ENCODE measurements at places on chromosomes 12 and 14. TPM values are rescaled to one million over a fixed set of nuclear protein-coding genes. Genes with fewer than 3 reads are reported as not detected.

GRCh38 chr12:18805516-18806248 lies 67.8 kb downstream of the CAPZA3 start:
- H3K36me3 ChIP-seq, result no peaks in the 10 kb centered on the region
- H3K27ac ChIP-seq, result no peak overlapping the region
- H3K4me1 ChIP-seq, result no peaks in the 10 kb centered on the region
- no peaks in the 10 kb centered on the region for H3K27me3 ChIP-seq

- peak overlapping the region; percentile 97 for H3K27ac ChIP-seq
- no peaks in the 10 kb centered on the region for H3K36me3 ChIP-seq
- peak overlapping the region; percentile 72 for H3K4me3 ChIP-seq
- peaks cover 71% of the 10 kb centered on the region for H3K4me1 ChIP-seq
- peak; percentile 38 for DNase-seq
Observed at GRCh38 chr14:68633131-68633991, 159.5 kb downstream of the ZFP36L1 start.

DNA sequence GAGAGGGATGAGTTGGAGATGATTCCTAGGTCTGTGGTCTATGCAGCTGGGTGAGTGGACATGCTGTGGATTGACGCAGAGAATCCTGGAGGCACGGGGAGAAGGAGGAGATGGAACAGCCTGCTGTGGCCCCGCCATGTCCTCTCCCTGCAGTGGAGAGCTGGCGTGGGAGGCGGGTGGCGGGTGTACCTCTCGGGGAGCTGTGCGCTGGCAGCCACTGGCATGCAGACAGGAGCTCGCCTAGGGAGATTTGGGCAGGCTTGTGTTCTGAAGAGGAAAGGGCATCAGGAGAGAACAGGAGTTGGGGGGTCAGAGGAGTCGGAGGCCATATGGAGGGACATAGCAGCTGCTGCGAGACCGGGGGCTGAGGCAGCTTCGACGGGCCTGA lies 56.1 kb downstream of the TECPR2 start:
- H3K4me3 ChIP-seq, result no peak overlapping the region
- H3K27me3 ChIP-seq, result no peaks in the 10 kb centered on the region
- peaks cover 4% of the 10 kb centered on the region for H3K36me3 ChIP-seq
- no peak for DNase-seq

DNA sequence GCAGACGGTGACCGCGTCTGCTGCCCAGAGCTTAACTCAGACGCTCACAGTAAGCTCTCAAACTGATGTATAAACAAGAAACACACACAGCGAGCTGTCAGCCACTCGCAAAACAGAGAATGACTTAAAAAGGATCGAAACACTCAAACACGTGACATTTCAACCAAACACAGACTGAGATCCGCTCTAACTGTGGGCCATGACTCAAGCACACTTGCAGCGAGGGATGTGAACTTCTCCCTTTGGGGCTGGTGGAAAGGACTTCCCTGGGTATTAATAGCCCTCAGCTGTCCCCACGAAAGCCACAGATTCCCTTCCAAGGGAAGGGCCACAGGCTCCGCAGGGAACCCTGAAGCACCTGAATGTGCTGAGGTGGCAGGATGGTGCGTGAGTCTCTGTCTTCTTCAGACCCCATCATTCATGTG lies 29.1 kb downstream of the CCDC88C start:
- H3K27me3 ChIP-seq, result no peaks in the 10 kb centered on the region
- H3K36me3 ChIP-seq, result no peaks in the 10 kb centered on the region
- no peak for DNase-seq
- no peak overlapping the region for H3K4me3 ChIP-seq
- no peak overlapping the region for H3K27ac ChIP-seq
- H3K4me1 ChIP-seq, result peaks cover 43% of the 10 kb centered on the region

DNA sequence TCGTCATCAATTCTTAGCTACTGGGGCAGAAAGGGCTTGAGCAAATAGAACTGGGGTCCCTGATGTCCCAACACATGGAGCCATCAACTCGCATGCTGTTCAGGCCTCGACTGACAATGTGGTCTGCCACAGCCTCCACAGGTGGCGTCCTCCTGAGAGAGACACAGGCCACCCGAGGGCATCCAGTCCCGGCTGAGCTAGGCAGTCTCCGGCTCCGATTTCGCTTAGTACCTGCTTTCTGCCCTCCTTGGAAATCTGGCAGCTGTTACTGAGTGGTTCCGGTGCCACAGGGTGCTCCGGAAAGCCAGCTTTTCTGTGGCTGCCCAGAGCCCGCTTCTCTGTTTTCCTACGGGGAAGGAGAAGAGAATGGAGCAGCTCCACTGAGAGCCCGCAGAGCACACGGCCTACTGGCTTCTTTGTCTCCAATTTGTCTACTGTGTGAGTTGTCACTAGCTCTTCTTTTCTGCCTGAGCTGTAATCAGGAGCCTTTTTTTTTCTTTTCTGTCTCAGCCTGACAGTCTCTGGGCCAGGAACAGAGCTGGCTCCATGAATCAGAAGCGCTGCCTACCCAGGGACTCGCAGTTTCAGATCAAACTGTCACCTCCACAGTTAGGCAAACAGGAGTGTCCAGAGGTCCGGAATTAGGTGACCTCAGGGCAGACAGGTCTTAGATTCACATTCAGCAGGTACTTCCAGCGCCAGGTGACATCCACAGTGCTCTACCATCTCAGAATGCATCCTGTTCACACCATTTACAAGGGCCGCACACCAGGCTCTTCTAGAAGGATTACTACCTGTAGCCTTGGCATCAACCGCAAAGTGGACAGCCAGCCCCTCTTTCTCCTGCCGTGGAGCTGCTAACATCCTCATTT lies 73.3 kb downstream of the MOK start:
- H3K27me3 ChIP-seq, result no peaks in the 10 kb centered on the region
- no peak overlapping the region for H3K4me3 ChIP-seq
- H3K4me1 ChIP-seq, result no peaks in the 10 kb centered on the region
- H3K36me3 ChIP-seq, result no peaks in the 10 kb centered on the region

TPPP2 gene
- not detected for total RNA-seq

DLK1 gene
- 4.4 TPM for total RNA-seq

GRCh38 chr12:132702640-132703039 lies 8.0 kb upstream of the PGAM5 start:
- H3K27me3 ChIP-seq, result no peaks in the 10 kb centered on the region
- peaks cover 10% of the 10 kb centered on the region for H3K4me1 ChIP-seq
- H3K27ac ChIP-seq, result no peak overlapping the region
- no peak overlapping the region for H3K4me3 ChIP-seq

DNA sequence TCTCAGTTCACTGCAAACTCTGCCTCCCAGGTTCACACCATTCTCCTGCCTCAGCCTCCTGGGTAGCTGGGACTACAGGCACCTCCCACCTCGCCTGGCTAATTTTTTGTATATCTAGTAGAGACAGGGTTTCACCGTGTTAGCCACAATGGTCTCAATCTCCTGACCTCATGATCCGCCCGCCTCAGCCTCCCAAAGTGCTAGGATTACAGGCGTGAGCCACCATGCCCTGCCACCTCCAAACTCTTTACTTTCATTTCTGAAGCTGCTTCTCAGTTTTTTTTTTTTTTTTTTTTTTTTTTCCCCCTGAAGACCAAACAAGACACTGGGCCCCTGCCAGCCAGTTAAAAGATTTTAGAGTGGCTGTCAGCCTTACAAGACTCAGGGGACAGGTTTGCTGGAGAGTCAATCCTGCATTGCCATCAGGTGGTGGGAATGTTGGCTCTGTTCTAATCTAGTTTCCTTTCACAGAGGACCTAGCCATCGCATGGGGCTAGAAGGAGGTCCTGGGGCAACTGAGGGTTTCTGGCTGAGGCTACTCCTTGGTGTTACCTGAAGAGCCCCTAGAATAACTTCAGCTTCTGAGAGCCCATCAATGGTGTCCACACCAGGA lies 37.4 kb upstream of the HIGD1C start:
- no peak for DNase-seq
- H3K27me3 ChIP-seq, result no peaks in the 10 kb centered on the region
- no peak overlapping the region for H3K27ac ChIP-seq
- H3K36me3 ChIP-seq, result peaks cover 31% of the 10 kb centered on the region

AKAP5 gene
- total RNA-seq, result 1.3 TPM

GRCh38 chr14:85122690-85123089 lies 407.3 kb upstream of the FLRT2 start:
- peaks cover 3% of the 10 kb centered on the region for H3K4me1 ChIP-seq
- no peaks in the 10 kb centered on the region for H3K36me3 ChIP-seq
- H3K4me3 ChIP-seq, result no peak overlapping the region
- no peaks in the 10 kb centered on the region for H3K27me3 ChIP-seq

ALDH1L2 gene
- 4.2 TPM for total RNA-seq

DNA sequence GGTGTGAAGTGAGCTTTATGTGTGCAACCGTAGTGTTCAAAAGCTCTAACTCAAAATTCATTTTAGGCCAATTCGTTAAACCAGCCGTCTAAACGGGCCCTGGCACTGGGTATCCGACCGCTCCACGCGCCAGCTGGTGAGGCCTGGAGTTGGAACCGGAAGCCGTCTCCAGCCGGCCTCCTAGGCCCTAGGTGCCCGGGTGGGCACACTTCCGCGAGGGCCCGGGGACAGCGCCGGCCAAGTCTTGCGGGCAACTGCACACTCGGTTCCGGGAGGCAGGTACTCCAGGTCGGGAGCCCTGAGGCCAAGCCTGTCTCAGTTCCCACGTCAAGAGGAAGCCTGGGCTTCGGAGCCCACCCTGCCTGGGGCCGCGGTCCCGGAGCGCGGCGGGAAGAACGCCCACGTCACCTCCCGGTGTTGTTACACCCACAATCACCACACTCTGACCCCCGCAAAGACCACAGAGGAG lies 16.2 kb downstream of the OTX2 start:
- H3K4me3 ChIP-seq, result no peak overlapping the region
- H3K4me1 ChIP-seq, result no peaks in the 10 kb centered on the region
- no peak overlapping the region for H3K27ac ChIP-seq
- DNase-seq, result no peak
- H3K27me3 ChIP-seq, result peaks cover 94% of the 10 kb centered on the region

TMEM19 gene
- 27.0 TPM for total RNA-seq

DNA sequence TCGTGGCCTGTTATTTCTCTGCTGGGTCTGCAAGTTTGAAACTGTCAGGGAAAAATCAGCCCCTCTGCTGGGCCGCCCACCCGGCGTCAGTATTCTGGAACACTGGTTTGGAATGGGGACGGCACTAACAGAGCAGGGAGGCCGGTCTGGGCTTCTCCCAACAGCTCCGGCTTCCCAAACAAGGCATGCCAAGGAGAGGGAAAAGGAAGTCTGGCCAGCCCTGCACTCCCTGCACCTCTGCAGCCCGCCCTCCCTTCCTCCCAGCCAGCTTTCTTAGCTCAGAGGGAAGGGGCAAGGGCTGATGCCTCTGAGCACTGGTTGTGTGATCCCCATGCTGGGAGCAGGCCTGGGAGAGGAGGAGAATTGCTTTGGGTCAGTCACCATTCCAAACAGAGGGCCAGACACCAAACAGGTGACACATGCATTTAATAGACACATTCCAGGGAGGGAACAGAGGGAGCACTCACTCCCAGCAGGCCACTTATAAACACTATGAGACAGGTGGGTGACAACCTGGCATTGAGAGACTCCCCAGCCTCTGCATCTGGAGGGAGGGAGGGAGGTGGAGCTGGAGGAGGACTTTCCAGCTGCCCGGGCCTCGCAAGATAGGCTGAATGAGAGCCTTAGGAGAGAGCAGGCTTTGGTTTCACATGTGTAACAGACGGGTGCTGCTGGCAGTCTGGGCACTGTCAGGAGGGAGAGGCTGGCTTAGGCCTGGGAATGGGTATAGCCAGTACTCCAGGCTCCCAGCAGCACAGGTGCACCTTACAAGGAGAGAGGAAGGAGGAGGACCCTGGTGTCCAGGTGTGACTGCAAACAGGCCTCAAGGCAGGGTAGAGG lies 10.3 kb downstream of the KRT75 start:
- no peak overlapping the region for H3K27ac ChIP-seq
- H3K4me3 ChIP-seq, result no peak overlapping the region
- no peaks in the 10 kb centered on the region for H3K36me3 ChIP-seq
- peaks cover 13% of the 10 kb centered on the region for H3K27me3 ChIP-seq
- DNase-seq, result no peak

GRCh38 chr12:50057896-50058670 lies 687 bp downstream of the ASIC1 start:
- H3K4me3 ChIP-seq, result peak overlapping the region; percentile 82
- peaks cover 26% of the 10 kb centered on the region for H3K27me3 ChIP-seq
- DNase-seq, result no peak
- no peak overlapping the region for H3K27ac ChIP-seq

IRAK4 gene
- 5.4 TPM for total RNA-seq

DDX47 gene
- total RNA-seq, result 69.3 TPM

SEC23A gene
- total RNA-seq, result 70.6 TPM

GRCh38 chr14:24605435-24606190 lies 3.9 kb downstream of the GZMH start:
- DNase-seq, result peak; percentile 9
- H3K36me3 ChIP-seq, result no peaks in the 10 kb centered on the region
- no peaks in the 10 kb centered on the region for H3K4me1 ChIP-seq
- peaks cover 17% of the 10 kb centered on the region for H3K27me3 ChIP-seq
- no peak overlapping the region for H3K27ac ChIP-seq
- H3K4me3 ChIP-seq, result no peak overlapping the region

DNA sequence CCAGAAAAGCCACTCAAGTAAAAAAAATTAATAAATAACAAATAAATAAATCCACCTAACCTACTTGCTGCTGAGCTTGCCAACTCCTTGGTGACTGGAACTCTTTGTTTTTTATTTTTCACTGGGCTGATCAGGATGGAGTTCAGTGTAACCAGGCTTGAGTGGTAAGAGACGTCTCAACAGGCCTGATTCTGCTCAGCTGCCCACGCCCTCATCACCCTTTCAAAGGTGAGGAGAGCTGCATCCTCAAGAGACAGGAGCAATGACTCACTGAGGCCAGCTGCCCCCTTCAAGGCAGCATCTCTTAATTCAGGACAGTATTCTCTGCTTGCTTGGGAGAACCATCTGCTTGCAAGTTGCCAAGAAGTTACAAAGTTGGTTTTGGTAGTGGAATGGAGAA lies 111.9 kb upstream of the CPM start:
- no peak overlapping the region for H3K4me3 ChIP-seq
- no peak for DNase-seq
- H3K4me1 ChIP-seq, result no peaks in the 10 kb centered on the region

DNA sequence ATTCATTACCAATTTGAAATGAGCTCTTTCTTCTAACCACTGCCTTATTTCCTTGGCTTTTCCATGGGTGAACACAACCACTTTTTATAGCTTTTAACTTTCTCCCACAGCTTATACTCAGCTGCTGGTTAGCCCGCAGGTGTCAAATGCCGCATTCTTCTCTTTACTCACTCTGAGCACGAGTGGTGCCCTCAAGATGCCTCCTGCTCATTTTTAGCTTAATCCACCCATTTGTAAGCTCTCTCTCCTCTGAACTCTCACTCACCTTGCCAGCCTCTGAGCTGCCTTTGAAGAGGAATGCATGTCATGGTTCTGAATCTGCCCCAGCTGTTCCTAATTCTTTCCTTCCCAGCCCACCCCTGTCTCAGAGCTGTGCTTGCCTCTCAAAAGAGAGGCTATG lies 449.4 kb upstream of the PRICKLE1 start:
- peaks cover 4% of the 10 kb centered on the region for H3K4me1 ChIP-seq
- no peak for DNase-seq
- H3K27ac ChIP-seq, result no peak overlapping the region
- peaks cover 2% of the 10 kb centered on the region for H3K27me3 ChIP-seq

DNA sequence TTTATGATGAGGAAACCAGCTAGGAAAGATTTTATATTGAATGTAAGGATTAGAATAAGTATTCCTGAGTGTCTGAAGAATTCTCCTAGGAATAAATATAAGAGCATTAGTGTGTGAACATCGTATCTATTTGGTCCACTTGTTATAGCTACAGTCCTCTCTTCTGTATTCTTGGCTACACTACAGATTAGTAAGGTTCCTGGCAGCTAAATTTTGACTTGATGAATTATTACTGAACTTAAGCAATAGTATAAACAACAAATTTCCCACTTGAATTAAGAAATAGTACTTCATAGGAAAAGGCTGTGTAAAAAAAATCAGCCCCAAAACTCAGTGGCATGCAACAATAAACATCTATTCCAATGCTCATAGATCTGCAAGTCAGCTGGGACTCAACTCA lies 138.4 kb upstream of the G2E3 start:
- no peak for DNase-seq
- peaks cover 9% of the 10 kb centered on the region for H3K4me1 ChIP-seq
- H3K27me3 ChIP-seq, result no peaks in the 10 kb centered on the region
- no peaks in the 10 kb centered on the region for H3K36me3 ChIP-seq

Data from neural crest cell (in vitro differentiated cells).